ENCODE measurements at places on chromosomes 7 and 10.

GRCh38 chr7:2582006-2582735 lies 23.4 kb downstream of the IQCE start:
- no peak overlapping the region for H3K27ac ChIP-seq
- H3K36me3 ChIP-seq: peaks cover 4% of the 10 kb centered on the region
- no peaks in the 10 kb centered on the region for H3K27me3 ChIP-seq
- no peak overlapping the region for H3K4me3 ChIP-seq

- DNase-seq: no peak
- H3K36me3 ChIP-seq: no peaks in the 10 kb centered on the region
- H3K4me3 ChIP-seq: no peak overlapping the region
- peaks cover 13% of the 10 kb centered on the region for H3K27me3 ChIP-seq
Measured at GRCh38 chr10:5618042-5618441, 48.4 kb downstream of the ASB13 start.

- no peak overlapping the region for H3K27ac ChIP-seq
- H3K27me3 ChIP-seq: no peaks in the 10 kb centered on the region
- no peak overlapping the region for H3K4me3 ChIP-seq
- DNase-seq: no peak
- no peaks in the 10 kb centered on the region for H3K36me3 ChIP-seq
Measured at GRCh38 chr10:16942381-16943078, 125.3 kb upstream of the RSU1 start.

DNA sequence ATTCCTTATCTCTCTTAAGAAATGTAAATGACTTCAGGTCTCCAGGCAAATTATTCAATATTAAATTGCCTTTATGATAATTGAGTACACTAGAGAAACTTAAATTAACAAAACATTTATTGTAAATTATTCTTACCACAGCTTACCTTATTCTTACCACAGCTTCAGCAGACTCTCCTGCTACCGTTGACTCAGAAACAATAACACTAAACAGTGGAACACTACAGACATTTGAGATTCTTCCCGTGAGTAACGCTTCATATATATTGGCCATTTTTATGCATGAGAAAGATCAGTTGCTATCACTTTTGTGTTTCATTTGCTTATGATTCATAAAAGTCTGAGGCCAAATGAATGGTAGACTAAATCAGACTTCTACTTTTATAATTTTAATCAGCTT lies 28.7 kb downstream of the TMEM243 start:
- no peaks in the 10 kb centered on the region for H3K4me1 ChIP-seq
- no peak overlapping the region for H3K4me3 ChIP-seq
- DNase-seq: no peak
- no peaks in the 10 kb centered on the region for H3K27me3 ChIP-seq

DNA sequence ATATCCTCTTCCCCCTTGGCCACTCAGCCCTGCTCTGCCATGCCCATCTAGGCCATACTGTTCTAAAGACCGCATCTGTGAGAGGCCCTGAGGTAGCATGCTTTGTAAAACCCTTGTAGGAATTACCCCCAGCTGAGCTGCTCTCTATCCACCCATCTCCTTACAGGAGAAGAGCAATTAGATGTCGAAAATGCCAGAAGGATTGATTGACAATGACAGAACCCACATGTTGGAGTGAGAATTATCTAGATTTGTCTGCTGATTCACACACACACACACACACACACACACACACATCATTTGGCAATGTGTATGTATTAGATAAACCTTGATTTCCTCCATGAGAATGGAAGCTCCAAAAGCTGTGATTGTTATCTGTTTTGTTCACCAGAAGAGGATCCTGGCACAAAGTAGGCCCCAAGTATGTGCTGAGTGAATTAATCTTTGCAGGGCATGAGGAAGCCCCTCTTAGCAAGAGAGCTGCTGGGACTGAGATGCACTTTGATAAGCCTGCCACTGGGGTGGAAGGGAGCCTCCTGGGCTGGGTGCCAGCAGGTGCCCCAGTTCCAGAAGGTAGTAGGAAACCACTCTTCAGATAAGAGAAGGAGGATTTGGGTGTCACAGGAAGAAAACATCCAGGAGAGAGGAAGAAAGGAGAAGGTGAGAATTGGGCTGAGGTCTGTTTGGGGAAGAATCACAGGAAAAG lies 187.5 kb upstream of the ADO start:
- H3K36me3 ChIP-seq: no peaks in the 10 kb centered on the region
- H3K27ac ChIP-seq: no peak overlapping the region
- DNase-seq: no peak
- H3K4me1 ChIP-seq: peaks cover 10% of the 10 kb centered on the region
- H3K27me3 ChIP-seq: peaks cover 16% of the 10 kb centered on the region

DNA sequence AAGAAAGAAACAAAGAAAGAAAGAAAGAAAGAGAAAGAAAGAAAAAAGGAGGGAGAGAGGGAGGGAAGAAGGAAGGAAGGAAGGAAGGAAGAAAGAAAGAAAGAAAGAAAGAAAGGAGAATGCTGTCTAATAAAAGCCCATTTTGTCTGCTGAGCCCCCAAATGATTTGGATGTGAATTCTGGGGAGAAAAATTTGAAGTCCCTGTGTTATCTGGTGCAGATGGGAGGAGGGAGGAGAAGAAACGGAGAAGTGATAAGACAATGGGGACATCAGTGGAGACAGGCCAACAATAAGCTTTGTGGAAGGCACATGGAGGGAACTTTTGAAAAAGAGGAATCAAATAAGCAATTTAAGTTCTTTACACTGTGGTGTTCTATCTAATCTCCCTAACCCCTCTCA lies 24.6 kb upstream of the TMEM273 start:
- no peak for DNase-seq
- peaks cover 5% of the 10 kb centered on the region for H3K4me1 ChIP-seq
- peaks cover 73% of the 10 kb centered on the region for H3K27me3 ChIP-seq
- H3K27ac ChIP-seq: no peak overlapping the region

GRCh38 chr10:2839081-2839725 lies 228.1 kb upstream of the PFKP start:
- H3K4me3 ChIP-seq: no peak overlapping the region
- peaks cover 8% of the 10 kb centered on the region for H3K27me3 ChIP-seq
- peak; percentile 49 for DNase-seq
- H3K36me3 ChIP-seq: no peaks in the 10 kb centered on the region

GRCh38 chr7:123744416-123744815 lies 4.4 kb downstream of the WASL start:
- peaks cover 4% of the 10 kb centered on the region for H3K27me3 ChIP-seq
- no peak overlapping the region for H3K27ac ChIP-seq
- no peak overlapping the region for H3K4me3 ChIP-seq

GRCh38 chr10:131177431-131178327 lies 133.8 kb downstream of the TCERG1L start:
- H3K4me1 ChIP-seq: no peaks in the 10 kb centered on the region
- H3K27ac ChIP-seq: no peak overlapping the region
- H3K27me3 ChIP-seq: no peaks in the 10 kb centered on the region
- H3K36me3 ChIP-seq: no peaks in the 10 kb centered on the region
- no peak for DNase-seq

DNA sequence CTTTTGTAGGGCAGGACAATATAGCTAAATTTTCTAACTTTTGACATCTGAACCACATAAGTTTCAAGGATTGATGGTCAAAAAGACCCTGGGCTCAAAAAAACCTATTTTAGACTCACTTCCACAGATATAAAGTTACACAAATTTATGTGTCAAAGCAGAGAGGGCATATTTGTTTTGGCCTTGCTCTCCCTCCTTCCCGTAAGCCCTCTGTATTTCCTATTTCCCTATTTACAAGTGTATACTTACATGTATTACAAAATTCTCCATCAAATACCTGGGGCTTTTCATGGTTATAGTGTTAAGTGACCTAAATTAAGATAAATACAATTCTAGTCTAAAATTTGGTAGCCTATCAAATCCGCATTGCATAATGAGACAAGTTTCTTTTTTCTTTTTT lies 2.6 kb downstream of the KDM7A start:
- no peak for DNase-seq
- peaks cover 53% of the 10 kb centered on the region for H3K4me1 ChIP-seq
- H3K27me3 ChIP-seq: peaks cover 16% of the 10 kb centered on the region
- no peak overlapping the region for H3K27ac ChIP-seq
- peaks cover 13% of the 10 kb centered on the region for H3K36me3 ChIP-seq

DNA sequence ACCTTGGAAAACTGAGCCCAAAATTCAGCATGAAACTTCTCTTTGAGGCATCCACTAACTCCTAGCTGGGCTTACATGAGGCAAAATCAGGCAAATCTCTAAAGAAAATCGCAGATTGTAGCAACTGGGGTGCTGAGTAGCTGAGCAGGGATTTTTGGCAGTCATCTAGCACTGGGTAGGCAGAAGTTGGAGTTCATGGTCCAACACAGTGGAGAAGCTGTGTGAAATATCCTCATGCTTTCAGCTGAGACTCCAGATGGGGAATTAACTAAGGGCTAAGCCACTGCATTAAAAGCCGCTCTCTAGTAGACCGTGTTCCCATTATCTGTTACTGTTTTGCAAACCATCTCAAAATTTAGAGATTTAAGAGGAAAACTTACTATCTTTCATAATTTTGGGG lies 240.1 kb upstream of the PHYHIPL start:
- no peaks in the 10 kb centered on the region for H3K36me3 ChIP-seq
- no peak overlapping the region for H3K4me3 ChIP-seq
- H3K27ac ChIP-seq: no peak overlapping the region
- H3K27me3 ChIP-seq: no peaks in the 10 kb centered on the region
- DNase-seq: no peak
- no peaks in the 10 kb centered on the region for H3K4me1 ChIP-seq

DNA sequence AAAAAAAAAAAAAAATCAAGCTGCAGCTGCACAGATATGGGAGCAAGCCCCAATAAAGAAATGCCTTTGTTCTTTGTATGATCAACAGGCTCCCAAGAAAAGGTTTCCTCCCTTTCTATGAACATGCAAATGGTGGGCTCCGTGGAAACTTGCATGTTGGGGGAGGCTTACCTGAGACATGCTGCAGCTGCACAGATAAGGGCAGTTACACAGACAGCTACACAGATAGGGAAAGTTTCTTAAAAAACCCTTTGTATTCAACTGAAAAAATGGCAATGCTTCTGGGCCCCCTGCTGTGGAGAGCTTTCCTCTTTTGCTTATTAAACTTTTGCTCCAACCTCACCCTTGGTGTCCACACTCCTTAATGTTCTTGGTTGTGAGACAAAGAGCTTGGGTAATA lies 29.8 kb upstream of the ZNF746 start:
- no peak overlapping the region for H3K4me3 ChIP-seq
- peaks cover 12% of the 10 kb centered on the region for H3K36me3 ChIP-seq
- no peak for DNase-seq
- H3K27me3 ChIP-seq: peaks cover 9% of the 10 kb centered on the region

- peak overlapping the region; percentile 57 for H3K4me3 ChIP-seq
- peak overlapping the region; percentile 93 for H3K27ac ChIP-seq
- peaks cover 52% of the 10 kb centered on the region for H3K36me3 ChIP-seq
- DNase-seq: peak; percentile 25
- no peaks in the 10 kb centered on the region for H3K27me3 ChIP-seq
- H3K4me1 ChIP-seq: peaks cover 83% of the 10 kb centered on the region
Measured at GRCh38 chr7:92813390-92814024, 22.9 kb downstream of the CDK6 start.

GRCh38 chr10:103545366-103545765 lies 51.9 kb downstream of the NEURL1 start:
- H3K27me3 ChIP-seq: peaks cover 61% of the 10 kb centered on the region
- DNase-seq: peak; percentile 5
- no peak overlapping the region for H3K4me3 ChIP-seq
- peaks cover 8% of the 10 kb centered on the region for H3K4me1 ChIP-seq

All from activated naive CD4-positive, alpha-beta T cell treated with anti-CD3 and anti-CD28 coated beads, Interleukin-2, amount 10 ng/mL, durations not matched to agents 7 days and 5 days (primary cell).